NB4 (cell line): ENCODE measurements at places on chromosomes 5 and 9.
A peak's percentile ranks its signal among the peaks of the same experiment; 100 is the strongest.

GRCh38 chr5:96812851-96813250 is 5.1 kb upstream of the ERAP1 start:
- no peak for DNase-seq

DNA sequence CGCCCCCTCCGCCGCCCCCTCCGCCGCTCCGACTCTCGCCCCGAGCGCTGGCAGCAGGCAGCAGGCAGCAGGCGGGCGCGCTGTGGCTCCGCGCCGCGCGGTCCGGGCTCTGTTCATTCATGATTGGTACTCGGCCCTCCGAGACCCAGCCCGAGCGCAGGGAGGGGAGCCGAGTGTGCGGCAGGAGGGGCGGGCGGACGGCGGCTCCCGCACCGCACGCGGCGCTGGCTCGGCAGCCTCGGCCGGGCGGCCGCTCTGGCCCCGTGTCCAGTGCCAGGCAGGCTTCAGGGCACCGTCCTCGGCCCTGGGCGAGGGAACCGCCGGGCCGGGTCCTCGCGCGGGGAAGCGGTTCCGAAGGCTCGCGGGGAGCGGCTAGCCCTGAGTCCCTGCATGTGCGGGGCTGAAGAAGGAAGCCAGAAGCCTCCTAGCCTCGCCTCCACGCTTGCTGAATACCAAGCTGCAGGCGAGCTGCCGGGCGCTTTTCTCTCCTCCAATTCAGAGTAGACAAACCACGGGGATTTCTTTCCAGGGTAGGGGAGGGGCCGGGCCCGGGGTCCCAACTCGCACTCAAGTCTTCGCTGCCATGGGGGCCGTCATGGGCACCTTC is at the start of gene KCNIP1:
Gene KCNIP1 (plus strand): TSS at position 31 of the 607 bp plus-strand sequence.
- no peak for DNase-seq

- no peak for DNase-seq
These were observed 79.1 kb upstream of the LMX1B start for GRCh38 chr9:126534431-126535186.

DNA sequence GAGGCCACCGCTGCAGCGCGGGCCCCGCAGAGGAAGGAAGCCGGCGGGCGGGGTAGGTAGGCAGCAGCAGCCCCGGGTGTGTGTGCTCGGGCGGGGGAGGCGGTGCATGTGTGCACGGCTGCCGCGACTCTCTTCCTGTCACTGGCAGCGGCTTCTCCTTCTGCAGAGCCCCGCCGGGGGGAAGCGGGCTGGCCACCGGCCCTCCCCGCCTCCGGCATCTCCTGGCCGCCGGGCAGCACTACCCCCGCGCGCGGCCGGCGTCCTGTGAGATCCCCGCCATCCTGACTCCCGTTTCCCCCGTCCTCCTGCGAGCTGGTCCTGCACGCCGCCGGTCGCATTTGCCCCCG is 315 bp downstream of the PIK3R1 start:
- peak; percentile 84 for DNase-seq

- DNase-seq, result no peak
These were observed 1.4 kb downstream of the MYO10 start for GRCh38 chr5:16934677-16935153.

DNA sequence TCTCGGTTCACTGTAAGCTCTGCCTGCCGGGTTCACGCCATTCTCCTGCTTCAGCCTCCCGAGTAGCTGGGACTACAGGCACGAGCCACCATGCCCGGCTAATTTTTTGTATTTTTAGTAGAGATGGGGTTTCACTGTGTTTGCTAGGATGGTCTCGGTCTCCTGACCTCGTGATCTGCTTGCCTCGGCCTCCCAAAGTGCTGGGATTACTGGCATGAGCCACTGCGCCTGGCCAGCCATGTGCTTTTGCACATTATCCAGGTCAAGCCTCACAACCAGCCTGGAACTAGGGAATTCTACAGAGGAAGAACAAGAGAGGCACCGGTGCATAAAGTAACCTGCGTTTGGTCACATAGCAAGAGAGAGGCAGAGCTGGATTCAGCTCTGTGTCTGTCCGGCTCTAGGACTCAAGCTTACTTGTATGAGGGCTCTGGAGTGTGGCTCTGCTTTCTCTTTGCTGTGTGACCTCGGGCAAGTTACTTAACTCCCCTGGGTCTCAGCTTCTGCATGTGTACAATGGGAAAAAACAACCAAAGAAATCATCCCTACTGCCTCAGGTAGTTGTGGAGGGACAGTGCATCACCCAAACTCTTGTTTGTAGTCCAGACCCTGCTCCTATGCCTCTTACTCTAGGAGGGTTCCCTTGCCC is 6.3 kb downstream of the FGF18 start:
- no peak for DNase-seq

DNA sequence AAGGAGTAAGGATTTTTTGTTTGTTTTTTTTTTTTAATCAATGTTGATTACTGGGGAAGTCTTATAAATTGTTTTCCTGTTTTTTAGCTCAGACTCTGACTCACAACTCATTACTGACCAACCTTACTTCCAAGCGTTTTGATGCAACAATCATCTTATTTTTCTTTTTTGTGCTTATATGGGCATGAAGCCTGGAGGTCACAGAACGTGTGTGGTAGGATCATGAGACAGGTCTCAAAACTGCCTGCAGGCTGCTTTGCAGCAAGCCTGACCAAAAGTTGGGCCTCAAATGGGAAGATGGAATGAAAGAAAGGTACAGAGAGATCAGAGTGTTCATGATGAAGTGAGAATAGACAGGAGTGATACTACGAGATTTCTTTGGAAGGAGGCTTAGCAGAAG is 38.5 kb downstream of the SNCAIP start:
- DNase-seq, result no peak

DNA sequence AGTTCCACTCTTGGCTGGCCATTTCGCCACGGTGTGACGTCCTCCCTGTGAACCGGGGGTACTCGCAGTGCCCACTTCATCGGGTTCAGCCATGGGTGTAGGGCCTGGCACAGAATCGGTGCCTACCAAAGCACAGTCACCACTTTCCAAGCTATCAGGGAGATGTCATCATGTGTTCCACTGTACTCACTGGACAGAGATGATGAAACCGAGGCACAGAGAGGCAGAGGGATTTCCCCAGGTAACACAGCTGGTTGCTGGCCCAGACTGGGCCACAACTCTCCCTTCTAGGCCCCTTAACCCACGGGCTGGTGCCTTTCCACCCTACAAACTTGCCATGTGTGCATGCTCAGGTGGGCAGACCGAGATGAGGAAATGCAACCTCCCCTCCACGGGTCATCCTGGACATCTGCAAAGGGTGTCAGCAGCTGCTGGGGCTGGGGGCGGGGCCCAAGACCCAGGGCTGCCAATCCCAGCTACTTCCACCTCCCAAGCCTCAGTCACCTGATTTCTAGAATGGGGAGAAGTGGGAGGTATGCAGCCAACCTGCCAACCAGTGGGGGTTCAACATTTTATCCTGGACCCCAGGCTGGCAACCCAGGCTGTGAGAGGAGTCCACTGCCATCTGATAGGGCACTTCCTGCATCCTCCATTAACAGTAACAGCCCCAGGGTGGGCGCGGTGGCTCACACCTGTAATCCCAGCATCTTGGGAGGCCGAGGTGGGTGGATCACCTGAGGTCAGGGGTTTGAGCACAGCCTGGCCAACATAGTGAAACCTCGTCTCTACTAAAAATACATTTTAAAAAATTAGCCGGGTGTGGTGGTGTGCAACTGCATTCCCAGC is 893 bp upstream of the SH2D3C start:
- DNase-seq, result peak; percentile 67

DNA sequence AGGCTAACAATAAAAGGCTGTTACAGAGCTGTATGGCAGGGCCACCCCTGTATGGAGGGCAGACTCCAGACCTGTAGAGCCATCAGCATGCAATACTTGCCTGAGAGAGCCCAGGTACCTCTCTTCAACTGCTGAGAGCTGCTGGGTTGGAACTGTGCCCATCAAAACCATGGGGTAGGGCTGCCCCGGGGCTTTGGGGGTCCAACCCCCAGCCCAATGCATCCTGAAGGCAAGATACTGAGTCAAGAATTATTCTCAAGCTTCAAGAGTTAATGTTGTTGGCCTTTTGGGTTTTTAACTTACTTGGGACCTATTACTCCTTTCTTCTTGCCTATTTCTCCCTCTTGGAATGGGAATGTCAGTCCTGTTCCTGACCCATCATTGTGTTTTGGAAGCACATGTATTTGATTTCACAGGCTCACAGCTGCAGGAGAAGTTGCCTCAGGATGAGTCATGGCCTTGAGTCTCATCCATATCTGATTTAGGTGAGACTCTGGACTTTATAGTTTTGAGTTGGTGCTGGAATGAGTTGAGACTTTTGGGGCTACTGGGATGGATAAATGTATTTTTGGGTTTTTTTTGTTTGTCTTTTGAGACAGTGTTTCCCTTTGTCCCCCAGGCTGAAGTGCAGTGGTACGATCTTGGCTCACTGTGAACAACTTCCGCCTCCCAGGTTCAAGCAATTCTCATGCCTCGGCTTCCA is 21.0 kb upstream of the CDK7 start:
- no peak for DNase-seq

GRCh38 chr5:174251305-174252000 is 205.9 kb downstream of the NSG2 start:
- no peak for DNase-seq

GRCh38 chr5:66620711-66621110 is 24.5 kb downstream of the MAST4 start:
- no peak for DNase-seq

GRCh38 chr5:144711172-144711571 is 540.5 kb downstream of the KCTD16 start:
- DNase-seq, result no peak

- DNase-seq, result no peak
These were observed 291.2 kb downstream of the CWC27 start for GRCh38 chr5:65059681-65060598.

GRCh38 chr9:90906316-90907055 is 104.9 kb downstream of the SYK start:
- no peak for DNase-seq

- DNase-seq, result peak; percentile 66
These were observed 25.5 kb downstream of the PLAC8L1 start for GRCh38 chr5:146079695-146080373.

DNA sequence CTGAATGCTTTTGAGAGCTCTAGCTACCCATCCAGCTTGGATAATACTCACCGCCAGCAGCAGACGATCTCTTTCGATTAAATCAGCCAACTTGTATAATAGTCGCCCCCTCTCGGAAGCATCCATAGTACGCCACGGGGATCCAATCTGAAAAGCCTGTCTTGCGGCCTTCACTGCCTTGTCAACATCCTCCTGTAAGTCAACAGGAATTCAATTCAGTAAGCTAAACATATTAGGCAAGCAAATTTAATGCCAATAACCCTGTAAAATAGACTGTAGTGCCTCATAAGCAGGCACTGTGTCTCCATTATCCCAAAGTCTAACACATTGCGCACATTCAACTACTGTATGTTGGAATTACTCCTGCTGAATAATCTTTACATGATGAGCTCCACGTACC is 22.0 kb downstream of the ALDH1A1 start:
- DNase-seq, result no peak

- peak; percentile 44 for DNase-seq
These were observed 82.9 kb downstream of the COL23A1 start for GRCh38 chr5:178507151-178507932.

DNA sequence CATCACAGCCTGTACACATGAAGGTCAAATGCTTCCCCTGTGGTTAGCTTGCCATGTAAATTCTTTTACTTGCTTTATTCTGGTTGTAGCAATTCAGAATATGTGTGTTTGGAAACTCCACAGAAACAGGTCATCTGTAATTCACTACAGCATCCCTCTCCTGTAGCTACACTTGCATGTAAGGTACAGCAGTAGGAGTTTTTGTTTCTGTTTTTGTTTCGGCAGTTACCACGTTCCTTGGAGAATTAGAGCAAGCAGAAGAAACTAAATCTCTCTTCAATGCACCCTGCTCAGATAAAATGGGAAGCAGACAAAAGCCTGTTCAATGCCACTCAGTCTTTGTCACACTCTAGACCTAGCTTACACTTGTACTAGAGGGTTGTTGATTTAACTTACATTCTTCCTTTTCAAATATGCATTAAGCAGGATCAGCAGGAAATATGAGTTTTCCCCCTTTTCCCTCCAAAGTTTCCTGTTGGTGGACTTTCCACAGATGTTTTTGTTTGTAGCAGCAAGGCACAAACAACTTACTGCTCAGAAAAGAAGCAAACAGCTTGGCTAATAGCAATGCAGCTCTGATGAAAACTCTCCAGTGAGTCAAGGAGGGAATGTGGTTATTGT is 80.9 kb downstream of the YIPF5 start:
- no peak for DNase-seq

GRCh38 chr9:6078382-6079105 is 63.1 kb upstream of the RANBP6 start:
- DNase-seq, result no peak

DNA sequence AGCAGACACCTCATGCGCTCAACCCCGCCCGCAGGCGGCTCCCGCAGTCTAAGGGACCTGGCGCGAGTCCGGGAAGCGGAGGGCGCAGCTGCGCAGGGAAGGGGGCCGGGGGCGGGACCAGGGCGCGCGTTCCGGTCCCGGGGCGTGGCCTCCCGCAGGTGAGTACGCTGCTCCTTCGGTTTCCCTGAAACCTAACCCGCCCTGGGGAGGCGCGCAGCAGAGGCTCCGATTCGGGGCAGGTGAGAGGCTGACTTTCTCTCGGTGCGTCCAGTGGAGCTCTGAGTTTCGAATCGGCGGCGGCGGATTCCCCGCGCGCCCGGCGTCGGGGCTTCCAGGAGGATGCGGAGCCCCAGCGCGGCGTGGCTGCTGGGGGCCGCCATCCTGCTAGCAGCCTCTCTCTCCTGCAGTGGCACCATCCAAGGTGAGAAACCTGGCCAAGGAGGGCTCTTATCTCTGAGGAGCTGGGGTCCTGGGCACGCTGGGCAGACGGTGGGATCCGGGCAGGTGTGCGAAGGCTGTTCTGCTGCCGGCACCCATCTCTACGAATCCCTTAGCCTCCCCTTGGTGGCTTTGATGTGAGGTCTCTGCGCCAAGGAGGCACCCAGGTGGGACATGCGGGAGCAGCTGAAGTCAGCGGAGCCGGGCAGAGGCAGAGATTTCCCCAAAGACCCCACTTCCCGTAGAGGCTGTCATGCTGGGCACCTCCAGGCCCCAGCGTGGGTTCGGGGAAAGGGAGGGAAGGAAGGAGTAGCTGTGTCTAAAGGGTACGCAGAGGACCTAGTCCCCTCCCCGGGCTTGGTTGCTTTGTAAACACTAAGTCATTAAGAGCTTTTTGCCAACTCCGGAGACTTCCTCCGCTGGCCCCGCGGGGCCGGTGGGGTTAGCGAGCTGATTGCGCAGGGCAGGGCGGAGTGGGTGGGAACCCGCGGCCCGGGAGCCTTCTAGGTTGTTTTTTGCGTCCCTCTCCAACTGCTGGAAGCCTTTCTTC is at the start of gene F2RL1:
Gene F2RL1 (plus strand): TSS at position 187 of the 988 bp plus-strand sequence. CDS start 153 bp downstream, at position 340.
- DNase-seq, result no peak

GRCh38 chr5:130975299-130975698 is 189.8 kb downstream of the HINT1 start:
- DNase-seq, result no peak

- no peak for DNase-seq
These were observed 14.1 kb downstream of the SPATA9 start for GRCh38 chr5:95668728-95669127.

GRCh38 chr5:140996060-140996459 is 29.8 kb downstream of the PCDHAC2 start:
- no peak for DNase-seq

- DNase-seq, result no peak
These were observed 37.2 kb downstream of the OLFML2A start for GRCh38 chr9:124814164-124814535.

- DNase-seq, result no peak
These were observed 26.9 kb downstream of the TNIP1 start for GRCh38 chr5:151053796-151054462.

- DNase-seq, result no peak
These were observed 9.4 kb downstream of the CCDC180 start for GRCh38 chr9:97316904-97317303.

- no peak for DNase-seq
These were observed 93.5 kb downstream of the PLPP1 start for GRCh38 chr5:55441107-55441771.
